ENCODE measurements at places on chromosomes 13 and 19. TPM values are rescaled to one million over a fixed set of nuclear protein-coding genes. Genes with fewer than 3 reads are reported as not detected.

SKA3 gene
- total RNA-seq: 4.9 TPM

CDX2 gene
- total RNA-seq: not detected

MISP gene
- not detected for total RNA-seq

SHKBP1 gene
- 10.1 TPM for total RNA-seq

ODAD3 gene
- total RNA-seq: 0.08 TPM

ZNF726 gene
- total RNA-seq: 8.0 TPM

MIER2 gene
- total RNA-seq: 3.5 TPM

DNA sequence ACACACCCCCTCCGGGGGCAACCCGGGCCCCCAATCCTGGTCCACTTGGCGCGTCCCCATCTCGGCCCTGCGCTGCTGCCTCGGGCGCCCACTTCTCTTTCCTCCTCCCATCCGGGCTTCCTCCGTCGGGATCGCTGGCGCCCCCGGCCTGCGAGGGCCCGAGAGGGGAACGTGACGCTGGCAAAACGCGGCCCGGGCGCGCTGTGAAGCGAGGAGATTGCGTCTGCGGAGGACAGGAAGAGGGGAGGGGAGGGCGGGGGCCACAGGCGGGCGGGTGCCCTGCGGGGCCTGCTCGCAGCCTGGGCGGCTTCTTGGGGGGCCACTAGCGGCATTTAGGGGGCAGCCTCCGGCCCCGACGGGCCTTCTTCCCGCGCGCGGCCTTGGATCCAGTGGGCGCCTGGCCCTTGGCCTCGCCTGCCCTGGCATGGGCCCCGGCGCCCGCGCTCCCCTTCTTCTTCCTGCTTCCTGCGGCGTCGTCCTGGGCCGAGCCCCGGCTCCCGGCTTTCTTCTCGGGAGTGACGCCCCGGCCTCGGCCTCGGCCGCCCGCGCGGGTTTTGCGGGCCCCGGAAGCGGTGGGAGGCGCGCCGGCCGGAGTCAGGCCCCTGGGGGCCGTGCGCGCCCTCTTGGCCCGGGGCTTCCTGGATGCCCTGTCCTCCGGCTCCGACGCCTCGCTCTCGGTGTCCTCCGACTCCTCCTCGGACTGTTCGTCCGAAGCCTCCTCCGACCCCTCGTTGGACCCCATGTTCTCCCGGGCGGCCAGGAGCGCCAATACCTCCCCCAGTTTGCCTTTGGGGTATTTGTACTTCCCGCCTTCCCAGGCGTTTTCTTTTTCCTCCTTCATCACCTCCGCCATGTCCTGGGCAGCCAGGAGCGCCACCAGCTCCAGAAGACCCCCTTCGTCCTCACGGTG is 2.2 kb downstream of the PNMA8B start:
- DNase-seq: no peak

DNA sequence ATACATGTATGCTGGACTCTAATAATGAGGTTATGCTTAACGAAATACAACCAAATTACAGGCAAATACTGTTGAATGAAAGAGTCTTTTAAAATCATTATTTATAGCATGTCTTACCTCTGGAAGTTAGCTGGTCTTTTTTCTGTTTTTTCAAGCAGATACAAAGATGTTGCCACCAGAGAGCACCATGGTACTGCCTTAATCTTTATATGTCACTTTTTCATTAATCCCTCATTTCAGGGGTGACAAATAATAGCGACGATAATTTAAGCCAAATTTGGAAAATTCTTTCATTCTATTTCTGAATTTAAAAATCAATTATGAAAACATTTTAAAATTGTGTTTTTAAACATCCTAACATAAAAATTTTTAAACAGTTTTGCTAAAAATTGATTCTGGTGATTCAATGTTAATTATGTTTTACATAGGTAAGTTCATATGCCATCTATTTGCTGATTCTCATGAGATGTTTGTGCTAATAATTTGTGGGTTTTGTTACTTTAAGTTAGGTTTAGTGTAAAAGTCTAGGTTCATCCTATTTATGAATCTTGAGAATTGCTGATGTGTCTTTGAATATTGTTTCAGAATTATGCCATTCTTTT is 379.3 kb upstream of the SGCG start:
- DNase-seq: no peak

DNA sequence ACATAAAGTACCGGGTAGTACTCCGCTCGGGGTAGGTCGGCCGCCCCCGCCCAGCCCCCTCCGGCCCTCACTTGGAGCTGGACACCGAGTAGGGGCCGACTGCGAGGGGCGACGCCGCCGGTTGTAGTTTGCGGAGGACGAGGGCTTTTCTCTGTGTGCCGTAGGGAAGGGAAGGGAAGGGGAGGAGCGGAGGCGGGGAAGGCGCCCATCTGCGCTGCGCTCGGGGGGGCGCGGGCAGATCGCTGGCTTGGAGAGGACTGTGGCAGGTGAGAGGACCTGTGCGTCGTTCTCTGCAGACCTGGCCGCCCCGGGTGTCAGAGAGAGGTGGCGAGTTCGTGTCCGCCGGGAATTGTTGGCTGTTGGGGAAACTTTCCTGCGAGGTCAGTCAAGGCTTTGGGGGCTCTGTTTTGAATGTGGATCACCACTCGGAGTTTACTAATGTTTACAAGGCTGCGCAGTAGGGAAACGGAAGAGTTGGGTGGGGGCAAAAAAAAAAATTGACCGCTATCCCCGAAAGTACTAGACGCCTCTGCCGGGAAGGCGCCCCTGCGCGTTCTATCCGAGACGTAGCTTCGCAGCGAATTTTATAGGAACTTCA is 1.4 kb downstream of the ING1 start:
- peak; percentile 70 for DNase-seq

DNA sequence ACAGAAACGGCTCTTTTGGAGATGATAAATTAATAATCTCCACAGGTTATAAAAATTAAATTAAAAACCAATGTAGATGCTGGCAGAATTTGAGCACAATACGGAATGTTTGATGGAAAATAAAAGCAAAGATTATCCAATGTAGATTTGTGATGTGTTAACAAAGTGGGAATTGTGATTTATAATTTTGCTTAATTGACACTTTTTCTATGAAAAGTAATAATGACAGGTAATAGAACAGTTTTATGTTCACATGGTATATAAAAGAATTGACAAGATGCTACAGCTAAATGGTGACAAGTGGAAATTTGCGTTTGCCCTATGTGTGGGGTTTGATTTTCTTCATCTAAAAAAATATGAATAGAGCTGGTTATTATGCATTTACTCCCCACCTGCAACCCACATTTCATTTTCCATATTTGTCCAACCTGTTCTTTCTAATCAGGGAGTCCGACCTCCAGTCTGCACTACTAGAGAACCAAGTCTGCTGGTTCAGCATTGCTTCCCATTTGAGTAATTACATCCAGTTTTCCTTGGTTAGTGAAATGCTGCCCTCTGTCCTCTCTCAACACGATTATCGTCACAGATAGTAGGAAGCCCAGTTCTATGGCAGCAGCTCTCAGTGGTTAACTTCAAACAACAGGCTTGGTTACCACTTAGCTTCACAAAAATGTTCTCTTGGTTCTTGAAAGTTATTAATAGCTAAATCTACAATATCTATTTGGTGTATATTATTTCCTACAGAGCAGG is 61.4 kb upstream of the SLITRK1 start:
- DNase-seq: no peak

DNA sequence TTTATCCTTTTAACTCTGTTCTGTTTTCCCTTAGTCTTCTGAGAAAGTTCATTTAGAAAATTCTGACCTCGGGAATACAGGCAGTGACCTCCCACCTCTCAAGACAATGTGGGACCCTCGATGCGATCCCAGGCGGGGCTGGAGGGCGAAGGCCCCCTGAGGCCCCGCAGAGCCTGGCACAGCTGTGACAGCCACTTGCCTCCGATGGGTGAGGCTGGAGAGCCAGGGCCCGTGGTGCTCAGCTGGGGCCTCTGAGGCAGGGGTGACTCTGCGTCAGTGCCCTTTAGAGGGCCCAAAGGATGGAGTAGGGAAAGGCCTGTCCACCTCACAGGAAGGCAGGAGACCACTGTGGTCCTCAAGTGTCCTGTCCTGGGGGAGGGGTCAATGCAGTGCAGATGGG is 10.3 kb downstream of the GJA3 start:
- DNase-seq: no peak

- DNase-seq: no peak
Observed at GRCh38 chr13:78601124-78601873, 2.1 kb downstream of the POU4F1 start.

DNA sequence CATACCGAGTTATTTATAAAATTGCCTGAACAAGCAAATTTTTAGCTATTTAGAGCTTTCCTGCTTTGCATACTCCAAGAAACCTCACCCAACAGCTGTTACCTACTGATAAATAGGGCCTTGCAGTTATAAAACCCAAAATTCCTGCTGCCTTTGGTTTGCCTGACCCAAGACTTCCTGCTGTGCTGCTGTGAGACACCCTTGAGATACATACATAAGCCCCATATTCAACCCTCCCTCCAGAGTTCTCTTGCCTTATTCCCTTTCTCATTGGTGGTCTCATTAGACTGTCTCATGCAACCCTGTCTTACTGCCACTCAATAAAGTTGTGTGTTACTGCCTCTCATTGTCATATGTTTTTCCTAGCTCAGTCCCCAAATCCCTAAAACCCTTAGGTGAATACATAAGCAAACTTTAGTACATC is 677.6 kb downstream of the UQCRFS1 start:
- no peak for DNase-seq

GRCh38 chr19:41934849-41935374 is 6.7 kb upstream of the ERFL start:
- peak; percentile 74 for DNase-seq

DNA sequence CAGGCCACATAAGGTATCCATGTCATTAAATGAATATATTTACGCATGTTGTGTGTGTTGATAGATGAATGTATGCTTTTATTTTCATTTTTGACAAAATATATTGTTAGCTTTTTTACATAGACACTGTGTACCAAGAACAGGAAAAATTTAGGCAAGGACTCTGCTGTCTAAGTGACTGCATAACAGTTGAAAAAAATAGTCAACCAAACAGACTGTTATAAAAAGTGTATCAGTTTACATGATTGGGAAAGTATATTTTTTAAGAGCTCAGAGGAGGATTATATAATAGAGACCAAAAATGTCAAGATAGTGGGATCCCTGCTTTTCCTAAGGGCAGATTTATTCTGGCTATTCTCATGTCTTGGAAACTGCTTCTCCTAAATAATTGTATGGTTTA is 858.0 kb downstream of the SLITRK1 start:
- no peak for DNase-seq

DNA sequence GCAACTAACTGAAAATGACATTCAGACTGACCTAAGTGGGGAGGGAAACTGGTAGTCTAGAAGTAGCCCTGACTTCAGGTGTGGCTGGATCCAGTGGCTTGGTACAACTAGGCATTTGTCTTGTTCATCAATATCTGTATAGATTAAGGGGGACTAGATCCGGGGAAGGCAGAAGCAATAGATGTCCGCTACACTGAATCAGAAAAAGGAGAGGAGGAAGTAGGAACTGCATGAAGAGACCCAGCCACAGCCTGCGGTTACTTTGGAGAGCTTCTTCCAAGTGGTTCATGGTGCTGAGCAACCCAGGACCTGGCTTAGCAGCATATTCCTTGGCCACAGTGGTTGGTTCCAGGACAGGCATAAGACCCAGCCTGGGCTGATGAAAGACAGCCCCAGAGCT is 9.9 kb upstream of the PRODH2 start:
- DNase-seq: no peak

GRCh38 chr13:23380534-23380933 is 53.0 kb downstream of the SACS start:
- DNase-seq: no peak

GRCh38 chr13:22893204-22893603 is 287.6 kb upstream of the SGCG start:
- DNase-seq: no peak

DNA sequence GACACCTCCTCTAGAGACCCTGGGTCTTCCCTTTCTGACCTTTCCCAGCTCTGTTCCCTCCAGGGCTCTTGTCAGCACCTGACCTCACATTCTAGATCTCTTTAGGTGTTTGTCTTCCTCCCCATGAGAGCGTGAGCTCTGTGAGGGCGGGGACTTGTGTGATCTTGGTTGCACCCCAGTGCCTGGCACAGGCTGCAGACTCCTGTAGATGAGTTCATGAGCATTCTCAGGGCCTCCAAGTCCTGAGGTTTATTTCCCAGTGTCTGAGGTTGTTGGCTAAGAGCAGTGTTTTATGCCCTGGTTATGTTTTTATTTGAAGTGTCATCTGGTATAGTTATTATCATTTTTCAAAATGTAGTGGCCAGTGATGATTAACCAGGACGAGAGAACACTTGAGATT is 596 bp downstream of the CEACAM4 start:
- DNase-seq: no peak

GRCh38 chr13:28413999-28414398 is 80.9 kb downstream of the FLT1 start:
- DNase-seq: no peak

DNA sequence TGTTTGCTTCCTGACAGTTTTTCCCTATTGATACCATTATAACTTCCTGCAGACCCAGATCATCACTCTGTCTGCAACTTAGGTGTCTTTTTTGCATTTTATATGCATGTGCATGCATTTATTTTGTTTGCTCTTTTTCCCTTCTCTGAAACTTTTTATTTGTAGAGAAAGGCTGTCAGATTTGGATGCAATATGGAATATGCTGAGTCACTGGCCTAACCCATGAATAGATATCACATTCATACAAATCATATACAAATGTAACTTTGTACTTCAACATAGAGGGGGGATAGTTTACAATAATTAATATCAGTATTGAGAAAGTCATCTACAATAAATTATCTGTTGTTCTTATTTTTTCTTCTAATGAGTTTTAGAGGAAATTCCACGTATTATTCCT is 1465.0 kb downstream of the EFNB2 start:
- DNase-seq: no peak

DNA sequence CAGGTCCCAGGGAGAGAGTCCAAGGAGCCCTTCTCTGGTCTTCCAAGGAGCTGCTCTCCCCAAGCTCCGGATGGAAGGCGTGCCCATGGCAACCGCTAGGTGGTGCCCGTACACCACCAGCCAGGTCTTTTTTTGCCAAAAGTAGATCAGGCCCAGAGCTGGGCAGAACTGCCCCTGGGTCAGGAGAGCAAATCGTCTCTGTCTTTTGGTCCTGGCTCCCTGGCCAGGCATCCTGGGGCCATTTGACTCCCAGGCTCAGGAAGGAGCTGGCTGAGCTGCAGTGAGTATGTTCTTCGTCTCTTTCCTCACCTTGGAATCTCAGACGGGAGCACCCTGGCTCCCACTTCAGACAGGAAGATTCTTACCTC is 24.6 kb upstream of the BCL3 start:
- peak; percentile 75 for DNase-seq

DNA sequence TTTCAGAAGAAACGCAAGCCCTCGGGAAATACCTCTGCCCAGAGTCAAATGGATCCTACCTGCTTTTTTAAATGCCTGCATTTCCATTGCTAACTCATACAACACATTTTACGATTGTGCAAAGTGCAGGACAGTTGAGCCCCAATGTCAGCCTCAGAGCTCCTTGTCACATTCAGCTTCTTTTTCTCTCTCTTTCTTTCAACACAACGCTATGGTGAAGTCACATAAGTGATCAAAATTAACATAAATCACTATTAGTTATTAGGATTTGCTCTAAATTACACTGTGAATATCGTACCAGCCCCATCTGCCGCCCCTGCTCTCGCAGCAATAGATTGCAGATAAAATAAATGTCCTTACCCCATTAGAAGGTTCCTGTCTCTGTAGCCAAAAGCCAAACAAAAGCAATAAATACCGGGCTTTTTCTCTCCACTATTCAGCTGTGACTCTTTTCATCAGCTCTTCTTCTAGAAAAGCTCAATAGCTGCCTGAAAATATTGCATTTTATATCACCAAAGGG is 8.8 kb downstream of the POU4F1 start:
- no peak for DNase-seq
